AG20443 (cell line): ENCODE measurements at places on chromosomes 5 and 9.
A peak's percentile ranks its signal among the peaks of the same experiment; 100 is the strongest.

DNA sequence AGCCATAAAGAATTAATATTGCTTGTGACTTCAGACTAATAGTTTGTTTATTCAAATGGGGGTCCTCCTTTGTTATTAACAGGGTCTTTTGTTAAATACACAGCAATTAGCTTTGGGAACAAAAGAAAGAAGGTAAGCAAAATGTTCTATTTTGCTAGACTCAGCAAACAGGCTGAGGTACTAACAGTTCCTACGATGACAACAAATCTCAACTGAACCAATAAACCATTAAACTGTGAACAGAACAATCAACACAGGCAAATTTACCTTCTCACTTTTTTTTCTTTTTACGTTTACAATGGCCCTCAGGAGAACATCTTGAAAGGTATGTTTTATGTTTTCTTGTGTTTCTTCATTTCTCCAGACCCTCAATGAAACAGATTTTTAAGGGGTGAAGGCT is 207.2 kb downstream of the NFIB start:
- no peak for DNase-seq

DNA sequence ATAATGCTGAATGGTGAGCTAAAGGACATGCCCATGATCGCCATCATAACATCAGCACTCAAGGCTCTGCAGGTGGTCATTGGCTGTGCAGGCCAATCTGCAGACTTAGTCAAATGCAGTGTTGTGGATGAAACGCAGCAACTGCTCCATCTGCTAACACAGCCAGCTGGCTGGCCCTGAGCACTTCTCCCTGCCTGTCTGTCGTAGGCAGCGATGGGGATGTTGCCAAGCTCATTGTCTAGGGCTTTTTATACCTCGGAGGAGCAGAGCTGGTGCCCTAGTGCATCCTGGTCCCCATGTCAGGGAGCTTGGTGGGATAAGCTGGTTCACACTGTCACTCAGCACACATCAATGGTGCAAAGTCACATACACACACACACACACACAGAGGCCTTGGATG is 189.4 kb downstream of the TENT4A start:
- no peak for DNase-seq

GRCh38 chr5:158838781-158839180 is 260.9 kb downstream of the EBF1 start:
- no peak for DNase-seq

DNA sequence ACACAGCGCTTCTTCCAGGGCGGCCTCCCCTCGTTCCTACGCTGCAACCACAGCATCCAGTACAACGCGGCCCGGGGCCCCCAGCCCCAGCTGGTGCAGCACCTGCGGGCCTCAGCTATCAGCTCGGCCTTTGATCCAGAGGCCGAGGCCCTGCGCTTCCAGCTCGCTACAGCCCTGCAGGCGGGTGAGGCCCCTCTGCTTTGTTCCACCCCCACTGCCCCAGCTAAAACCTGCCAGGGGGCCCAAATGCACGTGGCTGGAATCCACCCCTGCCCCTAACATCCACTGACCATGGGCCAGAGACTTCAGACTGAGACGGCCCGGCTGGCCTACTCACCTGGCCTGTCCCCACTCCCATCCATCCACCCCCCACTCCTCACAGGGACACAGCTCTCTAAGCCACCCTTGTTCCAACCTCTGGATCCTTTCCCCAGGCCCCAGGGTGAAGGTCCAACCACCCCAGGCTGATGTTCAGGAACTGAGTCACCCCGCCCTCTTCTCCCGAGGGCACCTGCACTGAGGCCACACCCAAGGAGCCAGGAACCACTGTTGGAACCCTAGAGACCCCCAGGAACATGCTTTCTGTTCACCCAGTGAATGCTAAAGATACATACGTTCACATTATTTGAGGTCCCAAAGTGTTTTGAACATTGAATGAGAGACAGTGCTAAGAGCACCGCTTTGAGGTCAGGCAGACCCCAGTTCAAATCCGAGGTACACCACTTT is 18.9 kb upstream of the ASS1 start:
- no peak for DNase-seq

GRCh38 chr9:128529191-128529590 is 23.2 kb upstream of the SPTAN1 start:
- no peak for DNase-seq

- DNase-seq, result no peak
Observed at GRCh38 chr5:104913841-104914281, 1351.3 kb upstream of the NUDT12 start.

DNA sequence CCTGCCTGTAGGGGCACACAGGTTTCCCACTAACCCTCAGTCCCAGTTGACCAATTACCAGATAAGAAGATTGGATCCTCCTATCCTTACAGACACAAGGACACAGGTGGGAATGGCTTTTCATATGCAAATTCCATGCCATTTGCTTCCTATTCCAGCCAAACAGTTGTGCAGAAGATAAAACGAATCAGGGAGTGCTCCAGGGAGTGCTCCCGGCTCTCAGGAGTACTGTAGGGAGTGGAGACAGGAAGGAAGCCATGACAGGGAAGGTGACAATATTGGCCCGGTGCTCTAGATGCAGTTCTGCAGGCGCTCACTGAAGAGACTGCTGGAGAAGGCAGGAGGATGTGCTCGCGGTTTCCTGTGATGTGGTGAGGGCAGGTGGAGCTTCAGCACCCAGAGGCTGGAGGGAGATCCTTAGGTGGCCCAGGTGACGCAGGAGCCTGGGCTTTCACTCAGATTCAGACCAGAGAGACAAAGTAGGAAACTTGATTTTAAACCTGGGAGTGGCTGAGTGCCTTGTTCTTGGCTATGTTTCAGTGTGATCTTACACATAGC is 260.0 kb downstream of the AUH start:
- DNase-seq, result no peak

DNA sequence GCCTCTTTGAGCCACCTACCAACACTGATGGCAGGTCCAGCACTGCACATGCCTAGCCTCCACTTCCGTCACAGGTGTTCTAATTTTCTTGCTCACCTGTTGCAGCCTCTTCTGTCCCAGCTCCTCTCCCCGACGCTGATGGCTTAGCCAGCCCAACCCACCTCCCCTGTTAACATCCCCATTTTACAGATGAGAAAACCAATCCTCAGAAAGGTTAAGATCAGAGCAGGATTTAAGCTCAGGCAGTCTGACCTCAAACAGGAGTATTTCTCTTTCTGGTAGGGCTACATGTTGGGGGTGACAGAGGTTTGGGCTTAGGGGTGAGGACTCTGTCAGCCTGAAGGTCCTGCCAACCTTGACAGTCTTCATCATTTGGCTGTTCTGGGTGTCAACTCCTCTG is 74.5 kb upstream of the PITX1 start:
- DNase-seq, result no peak

- peak; percentile 17 for DNase-seq
Observed at GRCh38 chr5:60883229-60883628, 39.2 kb upstream of the ELOVL7 start.

- no peak for DNase-seq
Observed at GRCh38 chr5:148492351-148492750, 108.6 kb downstream of the FBXO38 start.

GRCh38 chr5:25862276-25862675 is 1176.1 kb downstream of the CDH9 start:
- no peak for DNase-seq

DNA sequence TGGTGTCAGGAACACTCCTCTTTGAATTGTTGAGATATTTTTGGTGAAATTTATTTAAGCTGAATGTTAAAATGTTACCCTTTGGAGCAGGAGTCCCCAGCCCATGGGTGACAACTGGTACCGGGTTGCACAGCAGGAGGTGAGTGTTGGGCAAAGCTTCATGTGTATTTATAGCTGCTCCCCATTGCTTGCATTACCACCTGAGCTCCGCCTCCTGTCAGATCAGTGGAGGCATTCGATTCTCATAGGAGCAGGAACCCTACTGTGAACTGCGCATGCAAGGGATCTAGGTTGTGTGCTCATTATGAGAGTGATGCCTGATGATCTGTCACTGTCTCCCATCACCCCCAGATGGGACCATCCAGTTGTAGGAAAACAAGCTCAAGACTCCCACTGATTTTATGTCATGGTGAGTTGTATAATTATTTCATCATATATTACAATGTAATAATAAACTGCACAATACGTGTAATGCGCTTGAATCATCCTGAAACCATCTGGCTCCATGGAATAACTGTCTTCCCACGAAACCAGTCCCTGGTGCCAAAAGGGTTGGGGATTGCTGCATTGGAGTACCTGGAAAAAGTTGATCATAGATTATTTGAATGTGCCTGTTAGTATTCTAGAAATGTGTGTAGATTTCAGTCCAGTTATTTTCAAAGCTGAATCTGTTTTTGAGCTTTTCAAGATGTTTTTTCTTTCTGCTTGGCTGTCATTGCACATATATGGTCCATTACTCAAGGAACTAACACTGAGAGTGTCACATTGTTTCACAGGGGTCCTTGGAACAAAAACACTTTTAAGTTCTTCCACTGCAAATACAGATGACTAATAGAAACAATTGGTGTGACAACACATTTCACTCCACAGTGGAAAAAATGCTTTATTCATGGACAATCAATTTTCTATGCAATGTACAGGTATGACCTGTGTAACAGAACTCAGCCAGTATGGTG is 104.6 kb upstream of the TNFAIP8 start:
- DNase-seq, result no peak

DNA sequence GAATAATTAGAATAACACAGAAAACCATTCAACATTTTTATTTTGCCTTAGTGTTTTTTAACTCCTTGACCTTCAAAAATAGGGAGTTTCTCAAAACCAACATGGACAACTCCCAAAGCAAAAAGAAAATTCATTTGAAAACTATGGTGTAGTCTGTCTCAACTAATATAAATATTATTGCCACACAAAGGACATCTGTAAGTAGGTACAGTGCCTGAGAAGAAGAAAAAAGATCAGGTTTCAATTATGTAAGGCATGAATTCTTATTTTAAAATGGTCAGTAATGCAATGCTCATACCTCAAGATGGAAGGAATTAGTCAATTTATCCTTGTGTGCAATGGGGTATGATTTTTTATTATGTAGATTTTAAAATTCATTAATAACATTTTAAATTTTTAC is 109.6 kb upstream of the CNTLN start:
- DNase-seq, result no peak

DNA sequence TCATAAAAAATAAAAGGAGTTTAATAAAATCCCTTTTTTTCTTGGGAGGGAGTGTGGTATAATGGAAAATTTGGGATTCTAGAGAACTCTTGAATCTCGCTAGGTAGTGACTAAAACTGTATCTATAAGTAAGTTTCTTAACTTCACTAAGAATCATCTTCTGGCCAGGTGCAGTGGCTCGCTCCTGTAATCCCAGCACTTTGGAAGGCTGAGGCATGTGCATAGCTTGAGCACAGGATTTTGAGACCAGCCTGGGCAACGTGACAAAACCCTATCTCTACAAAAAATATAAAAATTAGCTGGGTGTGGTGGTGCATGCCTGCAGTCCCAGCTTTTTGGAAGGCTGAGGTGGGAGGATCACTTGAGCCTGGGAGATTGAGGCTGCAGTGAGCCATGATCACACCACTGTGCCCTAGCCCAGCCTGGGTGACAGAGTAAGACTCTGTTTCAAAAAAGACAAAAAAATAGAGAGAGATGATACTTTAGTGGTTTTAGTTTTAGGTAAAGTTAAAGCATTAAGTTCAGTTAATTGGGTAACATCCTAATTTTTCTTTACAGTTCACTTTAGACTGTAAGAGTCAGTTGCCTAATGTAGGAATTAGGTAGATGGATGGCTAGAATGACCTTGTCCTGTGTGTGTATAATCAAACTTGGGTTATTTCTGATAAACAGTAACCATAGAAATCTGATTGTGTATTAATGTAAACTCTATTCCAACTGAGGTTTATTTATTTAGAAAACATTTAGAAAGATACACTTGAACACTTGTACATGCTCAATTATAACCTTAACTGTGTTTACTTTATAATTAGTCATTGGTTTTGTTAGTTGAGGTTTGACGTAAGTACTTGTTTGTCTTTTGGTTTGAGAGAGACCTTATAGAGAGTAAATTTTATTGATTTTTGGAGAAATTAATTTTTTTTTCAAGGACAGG is 17.8 kb downstream of the UNC13B start:
- DNase-seq, result no peak

DNA sequence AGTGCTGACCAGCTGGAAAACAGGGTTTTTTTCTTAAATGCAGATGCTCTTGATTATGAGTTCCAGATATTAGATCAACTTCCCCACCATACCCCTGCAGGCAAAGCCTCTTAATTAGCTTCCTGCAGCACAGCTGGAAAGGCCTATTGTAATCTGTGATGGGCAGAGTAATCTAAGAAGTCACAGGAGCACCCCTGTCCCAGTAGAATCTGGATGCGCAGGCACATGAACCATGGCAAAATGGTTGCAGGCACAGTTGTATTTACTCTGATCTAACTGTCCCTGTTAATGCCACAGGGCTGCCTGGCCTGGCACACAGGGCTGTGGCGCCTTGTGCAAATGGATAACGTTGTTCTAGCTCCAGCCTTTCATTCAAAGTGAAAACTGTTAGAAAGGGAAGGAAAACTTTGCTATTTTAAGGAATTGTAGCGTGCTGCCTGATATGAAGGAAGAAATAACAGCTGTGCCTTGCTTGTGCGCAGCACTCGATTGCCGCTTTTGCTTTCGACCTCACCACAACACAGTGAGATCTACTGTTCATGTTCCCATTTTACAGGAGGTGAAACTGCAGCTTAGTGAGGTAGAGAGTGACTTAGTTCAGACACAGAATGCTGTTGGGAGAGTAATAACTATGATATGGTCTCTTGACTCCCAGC is 2.3 kb downstream of the TGFBI start:
- no peak for DNase-seq

- no peak for DNase-seq
Observed at GRCh38 chr5:6849316-6850105, 136.3 kb downstream of the TENT4A start.

- no peak for DNase-seq
Observed at GRCh38 chr5:99674101-99674500, 745.3 kb upstream of the CHD1 start.

GRCh38 chr5:129716651-129717050 is 31.2 kb upstream of the MINAR2 start:
- DNase-seq, result no peak

- DNase-seq, result no peak
Observed at GRCh38 chr9:82791692-82792091, 271.2 kb downstream of the RASEF start.

GRCh38 chr5:150522504-150523414 is 14.8 kb downstream of the NDST1 start:
- no peak for DNase-seq

DNA sequence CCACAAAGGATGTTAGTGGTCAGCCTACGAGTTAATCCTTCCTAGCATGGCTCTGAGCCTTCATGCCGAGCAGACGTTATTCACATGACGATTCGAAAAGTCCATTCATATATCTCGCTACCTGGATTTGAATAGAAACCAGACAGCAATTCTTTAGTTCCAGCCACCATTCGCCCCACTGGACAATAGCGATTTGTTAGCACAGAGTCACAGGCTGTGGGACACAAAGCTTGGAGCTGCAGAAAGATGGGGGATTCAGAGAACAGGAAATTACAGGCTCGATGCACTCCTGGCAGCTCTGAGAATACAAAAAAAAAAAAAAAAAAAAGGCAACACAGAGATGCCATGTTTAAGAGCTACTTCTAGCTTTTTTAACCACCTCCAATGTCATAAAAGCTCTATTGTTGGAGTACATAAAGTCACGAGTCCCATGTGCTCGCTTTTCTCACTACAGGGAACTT is 110.7 kb downstream of the NR6A1 start:
- DNase-seq, result peak; percentile 37
